ENCODE measurements at places on chromosomes 7 and 10. TPM values are rescaled to one million over a fixed set of nuclear protein-coding genes. Genes with fewer than 3 reads are reported as not detected.

GRCh38 chr10:84549368-84550165 is 221.2 kb downstream of the CCSER2 start:
- H3K36me3 ChIP-seq, result no peaks in the 10 kb centered on the region
- H3K4me1 ChIP-seq, result no peaks in the 10 kb centered on the region
- peaks cover 18% of the 10 kb centered on the region for H3K27me3 ChIP-seq
- H3K27ac ChIP-seq, result no peak overlapping the region

DNA sequence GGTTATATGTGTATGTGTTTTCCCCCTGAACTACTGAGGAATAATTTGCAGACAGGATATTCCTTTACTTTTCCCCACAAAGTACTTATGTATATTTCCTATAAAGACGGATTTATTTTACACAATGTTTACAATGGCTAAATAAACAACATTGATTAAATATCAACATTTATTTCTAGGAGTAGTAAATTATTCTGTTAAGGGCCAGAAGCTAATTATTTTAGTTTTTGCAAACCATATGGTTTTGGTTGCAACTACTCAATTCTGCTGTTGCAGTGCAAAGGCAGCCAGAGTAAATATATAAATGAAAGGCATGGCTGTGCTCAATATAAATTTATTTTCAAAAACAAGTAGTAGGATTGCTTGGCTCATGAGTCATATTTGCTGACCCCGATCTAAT is 907.1 kb upstream of the MBL2 start:
- no peaks in the 10 kb centered on the region for H3K36me3 ChIP-seq
- H3K27me3 ChIP-seq, result no peaks in the 10 kb centered on the region
- H3K4me1 ChIP-seq, result no peaks in the 10 kb centered on the region
- H3K27ac ChIP-seq, result no peak overlapping the region

DNA sequence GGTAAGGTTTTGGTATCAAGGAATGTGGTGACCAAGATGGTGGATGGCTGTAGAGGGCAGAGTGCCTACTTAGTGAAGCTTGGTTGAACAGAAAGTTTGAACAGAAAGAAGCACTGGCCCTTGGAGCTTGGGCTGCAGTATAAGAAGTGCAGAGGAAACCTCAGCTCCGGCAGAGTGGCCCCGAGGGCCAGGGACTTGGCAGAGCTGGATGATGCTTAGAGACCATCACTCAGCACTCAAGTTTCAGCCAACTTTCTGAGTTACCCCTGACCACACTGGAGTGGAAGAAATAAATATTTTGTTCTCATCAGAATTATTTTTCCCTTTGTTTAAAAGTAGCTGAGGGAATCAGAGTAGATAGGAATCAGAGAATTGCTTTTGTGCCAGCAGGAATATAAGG is 336.7 kb downstream of the C7orf25 start:
- DNase-seq, result no peak
- no peak overlapping the region for H3K4me3 ChIP-seq
- no peaks in the 10 kb centered on the region for H3K36me3 ChIP-seq
- no peaks in the 10 kb centered on the region for H3K27me3 ChIP-seq
- H3K4me1 ChIP-seq, result no peaks in the 10 kb centered on the region
- H3K27ac ChIP-seq, result no peak overlapping the region

- H3K4me3 ChIP-seq, result no peak overlapping the region
- peaks cover 6% of the 10 kb centered on the region for H3K4me1 ChIP-seq
- H3K36me3 ChIP-seq, result no peaks in the 10 kb centered on the region
- no peak for DNase-seq
- H3K27ac ChIP-seq, result no peak overlapping the region
Observed at GRCh38 chr7:98394377-98394836, 6.5 kb downstream of the BAIAP2L1 start.

- DNase-seq, result no peak
- no peak overlapping the region for H3K27ac ChIP-seq
- no peak overlapping the region for H3K4me3 ChIP-seq
- H3K4me1 ChIP-seq, result no peaks in the 10 kb centered on the region
- H3K27me3 ChIP-seq, result no peaks in the 10 kb centered on the region
Observed at GRCh38 chr10:42150428-42151061, 487.8 kb downstream of the ZNF33B start.

DNA sequence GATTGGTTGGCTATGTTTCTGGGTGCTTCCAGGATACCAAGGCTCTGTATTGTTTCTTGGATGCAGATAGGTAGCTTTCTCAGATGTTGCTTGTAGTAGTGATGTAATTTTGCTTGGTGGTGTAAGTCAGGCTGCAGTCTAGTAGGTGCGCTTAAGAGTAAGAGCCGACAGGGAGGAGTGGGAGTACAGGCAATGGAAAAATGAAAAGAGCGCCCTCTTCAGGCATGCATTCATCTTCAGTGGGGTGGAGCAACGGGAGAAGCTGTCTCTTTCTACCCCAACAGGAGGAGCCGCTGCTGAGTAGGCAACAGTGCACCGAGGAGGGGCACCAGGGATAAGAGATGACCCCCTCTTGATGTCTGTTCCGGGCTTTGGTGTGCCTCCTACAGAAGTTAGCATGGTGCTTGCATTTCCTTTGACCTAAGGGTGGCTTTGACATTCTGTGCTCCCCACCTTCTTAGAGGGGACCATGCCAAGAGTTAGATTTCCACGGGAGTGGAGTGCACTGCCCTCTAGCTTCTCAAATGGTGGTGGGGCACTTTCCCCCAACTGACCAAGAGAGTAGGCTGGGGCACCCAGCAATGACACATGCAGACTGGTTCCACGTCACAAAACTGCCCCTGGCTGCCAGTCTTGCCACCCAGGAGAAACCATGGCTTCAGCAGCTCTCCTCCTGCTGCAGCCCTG is 56.1 kb downstream of the ZNF783 start:
- no peak overlapping the region for H3K27ac ChIP-seq
- H3K4me3 ChIP-seq, result no peak overlapping the region
- peaks cover 4% of the 10 kb centered on the region for H3K4me1 ChIP-seq
- H3K36me3 ChIP-seq, result no peaks in the 10 kb centered on the region
- H3K27me3 ChIP-seq, result peaks cover 28% of the 10 kb centered on the region
- no peak for DNase-seq

- H3K4me3 ChIP-seq, result no peak overlapping the region
- no peak for DNase-seq
- no peaks in the 10 kb centered on the region for H3K27me3 ChIP-seq
- H3K27ac ChIP-seq, result no peak overlapping the region
- H3K36me3 ChIP-seq, result no peaks in the 10 kb centered on the region
- H3K4me1 ChIP-seq, result peaks cover 33% of the 10 kb centered on the region
Observed at GRCh38 chr10:132233501-132234085, 46.8 kb downstream of the DPYSL4 start.

DNA sequence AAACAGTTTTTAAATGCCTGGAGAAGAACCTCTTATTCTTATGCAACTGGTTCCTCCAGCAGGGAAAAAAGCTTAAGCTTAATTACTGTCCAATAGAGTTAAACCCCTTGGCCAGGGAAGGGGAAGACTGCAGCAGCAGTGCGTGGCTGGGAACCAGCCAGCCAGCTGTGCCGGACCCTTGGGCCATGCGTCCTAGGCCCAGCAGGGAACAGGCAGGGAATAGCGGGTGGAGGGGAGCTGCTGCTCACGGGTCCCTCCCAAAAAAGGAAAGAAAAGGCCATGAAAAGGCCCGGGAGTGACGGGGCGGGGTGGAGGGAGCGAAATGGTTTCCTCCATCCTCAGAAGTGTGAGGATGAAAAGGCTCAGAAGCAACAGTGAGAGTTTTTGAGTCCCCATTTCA is 35.2 kb upstream of the HECW1 start:
- peaks cover 10% of the 10 kb centered on the region for H3K27me3 ChIP-seq
- H3K27ac ChIP-seq, result no peak overlapping the region
- no peaks in the 10 kb centered on the region for H3K36me3 ChIP-seq
- no peak for DNase-seq
- peaks cover 17% of the 10 kb centered on the region for H3K4me1 ChIP-seq

GRCh38 chr7:120460949-120461348 is 188.0 kb downstream of the KCND2 start:
- H3K27ac ChIP-seq, result no peak overlapping the region
- no peak for DNase-seq
- H3K4me3 ChIP-seq, result no peak overlapping the region
- H3K27me3 ChIP-seq, result no peaks in the 10 kb centered on the region
- no peaks in the 10 kb centered on the region for H3K4me1 ChIP-seq

DNA sequence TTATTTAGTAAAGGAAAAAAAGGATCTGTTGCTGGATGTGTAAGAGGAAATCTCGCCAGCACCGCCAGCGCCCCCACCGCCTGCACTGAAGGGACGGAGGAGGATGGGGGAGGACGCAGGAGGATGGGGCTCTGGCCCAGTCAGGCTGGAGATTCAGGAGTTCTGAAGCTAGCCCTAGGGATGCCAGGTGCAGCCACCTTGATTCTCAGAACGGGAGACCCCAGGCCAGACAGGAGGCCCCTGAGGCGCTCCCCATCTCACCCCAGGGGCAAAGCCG is 1.3 kb downstream of the CAMK2B start:
- H3K27ac ChIP-seq, result no peak overlapping the region
- no peaks in the 10 kb centered on the region for H3K36me3 ChIP-seq
- H3K27me3 ChIP-seq, result peaks cover 33% of the 10 kb centered on the region
- DNase-seq, result no peak
- H3K4me1 ChIP-seq, result peaks cover 9% of the 10 kb centered on the region
- H3K4me3 ChIP-seq, result peak overlapping the region; percentile 67

DNA sequence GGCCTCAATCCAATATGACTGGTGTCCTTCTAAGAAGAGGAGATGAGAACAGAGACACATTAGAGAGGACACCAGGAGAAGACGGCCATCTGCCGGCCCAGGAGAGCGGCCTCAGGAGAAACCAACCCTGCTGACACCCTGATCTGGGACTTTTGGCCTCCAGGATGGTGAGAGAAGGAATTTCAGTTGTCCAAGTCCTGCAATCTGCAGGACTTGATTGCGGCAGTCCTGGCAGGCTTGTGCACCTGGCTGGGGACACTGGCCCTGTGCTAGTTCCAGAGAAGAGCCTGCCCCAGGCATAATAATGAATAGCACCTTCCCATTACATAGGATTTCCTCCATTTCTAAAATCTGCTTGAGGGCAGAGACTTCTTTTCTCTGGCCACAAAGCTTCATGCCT is 409.9 kb upstream of the SHH start:
- no peaks in the 10 kb centered on the region for H3K36me3 ChIP-seq
- H3K4me3 ChIP-seq, result no peak overlapping the region
- DNase-seq, result no peak
- no peaks in the 10 kb centered on the region for H3K27me3 ChIP-seq

GRCh38 chr7:20238754-20239324 is 21.7 kb upstream of the MACC1 start:
- H3K4me3 ChIP-seq, result peak overlapping the region; percentile 73
- H3K27me3 ChIP-seq, result no peaks in the 10 kb centered on the region
- peak overlapping the region; percentile 92 for H3K27ac ChIP-seq
- H3K4me1 ChIP-seq, result peaks cover 69% of the 10 kb centered on the region

- no peak for DNase-seq
- H3K4me1 ChIP-seq, result peaks cover 18% of the 10 kb centered on the region
- no peak overlapping the region for H3K27ac ChIP-seq
- H3K36me3 ChIP-seq, result peaks cover 9% of the 10 kb centered on the region
- no peak overlapping the region for H3K4me3 ChIP-seq
Observed at GRCh38 chr7:26668821-26669220, 195.6 kb downstream of the SKAP2 start.

DNA sequence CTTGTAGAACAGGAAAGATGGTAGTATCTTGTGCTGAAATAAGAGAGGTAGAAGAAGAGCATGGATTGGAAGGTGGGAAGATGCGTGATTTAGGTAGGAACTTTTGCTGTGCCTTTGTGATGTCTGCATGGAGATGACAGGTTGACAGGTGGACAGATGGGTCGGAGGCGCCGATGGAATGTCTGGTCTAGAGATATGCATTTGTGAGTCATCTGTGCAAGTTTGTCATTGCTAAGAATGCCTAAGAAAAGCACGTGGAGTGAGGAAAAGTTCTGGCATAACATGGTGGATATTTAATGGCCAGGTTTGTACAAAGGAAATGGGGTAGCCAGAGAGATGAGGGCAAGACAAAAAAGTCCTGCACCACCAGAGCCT is 76.0 kb upstream of the ARMC3 start:
- peaks cover 8% of the 10 kb centered on the region for H3K4me1 ChIP-seq
- DNase-seq, result no peak
- H3K27ac ChIP-seq, result no peak overlapping the region
- no peaks in the 10 kb centered on the region for H3K36me3 ChIP-seq
- H3K4me3 ChIP-seq, result no peak overlapping the region

DNA sequence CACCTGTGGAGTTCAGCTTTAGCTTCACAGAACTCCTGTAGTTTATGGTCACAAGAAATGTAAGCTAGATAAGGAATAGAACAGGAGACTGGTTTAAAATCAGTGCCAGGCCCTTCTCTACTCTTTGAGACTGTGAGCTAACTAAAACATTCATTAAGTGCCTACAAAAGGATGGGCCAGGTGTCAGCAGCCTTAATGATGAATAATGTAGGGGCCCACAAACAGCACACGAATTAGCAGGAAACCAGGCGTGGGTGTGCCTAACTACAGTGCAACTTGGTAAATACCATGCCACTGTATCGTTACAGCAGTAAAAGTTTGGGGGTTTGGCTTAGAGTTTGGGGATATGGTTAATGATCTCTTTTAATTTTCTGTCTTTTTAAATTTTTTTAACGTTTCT is 6.1 kb upstream of the ABLIM1 start:
- no peaks in the 10 kb centered on the region for H3K4me1 ChIP-seq
- DNase-seq, result no peak
- H3K27ac ChIP-seq, result no peak overlapping the region
- H3K36me3 ChIP-seq, result no peaks in the 10 kb centered on the region

GRCh38 chr7:155756322-155756721 is 55.9 kb downstream of the SHH start:
- peak overlapping the region; percentile 46 for H3K4me3 ChIP-seq
- no peaks in the 10 kb centered on the region for H3K27me3 ChIP-seq
- peaks cover 39% of the 10 kb centered on the region for H3K36me3 ChIP-seq
- no peak for DNase-seq
- H3K4me1 ChIP-seq, result peaks cover 63% of the 10 kb centered on the region

- H3K27me3 ChIP-seq, result no peaks in the 10 kb centered on the region
- H3K4me1 ChIP-seq, result no peaks in the 10 kb centered on the region
- no peak for DNase-seq
- H3K4me3 ChIP-seq, result no peak overlapping the region
Observed at GRCh38 chr7:158142657-158143056, 445.0 kb downstream of the PTPRN2 start.

- no peaks in the 10 kb centered on the region for H3K36me3 ChIP-seq
- no peak for DNase-seq
- H3K27me3 ChIP-seq, result no peaks in the 10 kb centered on the region
- H3K27ac ChIP-seq, result no peak overlapping the region
Observed at GRCh38 chr7:88116235-88116795, 103.5 kb downstream of the SRI start.

GRCh38 chr7:30874656-30875302 is 36.9 kb upstream of the AQP1 start:
- H3K4me1 ChIP-seq, result no peaks in the 10 kb centered on the region
- H3K27me3 ChIP-seq, result no peaks in the 10 kb centered on the region
- no peak for DNase-seq
- no peak overlapping the region for H3K4me3 ChIP-seq
- no peak overlapping the region for H3K27ac ChIP-seq

GRCh38 chr10:14535457-14536130 is 204.9 kb upstream of the FRMD4A start:
- peak overlapping the region; percentile 7 for H3K27ac ChIP-seq
- H3K36me3 ChIP-seq, result peaks cover 87% of the 10 kb centered on the region
- H3K4me1 ChIP-seq, result peaks cover 36% of the 10 kb centered on the region
- H3K27me3 ChIP-seq, result no peaks in the 10 kb centered on the region
- DNase-seq, result no peak

GRCh38 chr10:33265621-33266020 is 68.8 kb downstream of the NRP1 start:
- no peak for DNase-seq
- no peak overlapping the region for H3K27ac ChIP-seq
- H3K27me3 ChIP-seq, result no peaks in the 10 kb centered on the region
- no peak overlapping the region for H3K4me3 ChIP-seq
- H3K4me1 ChIP-seq, result no peaks in the 10 kb centered on the region
- no peaks in the 10 kb centered on the region for H3K36me3 ChIP-seq

Gene LOXL4
- not detected for total RNA-seq

Gene NPY4R2
- total RNA-seq, result not detected

Gene DLG5
- total RNA-seq, result 1.1 TPM

Gene CTAGE6
- total RNA-seq, result 2.2 TPM

Gene ADCY1
- not detected for total RNA-seq

Gene TSPAN12
- not detected for total RNA-seq

Gene CALHM3
- not detected for total RNA-seq

Gene CDC14C
- not detected for total RNA-seq
